ENCODE measurements at places on chromosomes 16 and 17.

GRCh38 chr17:3511852-3512504, 36.2 kb downstream of the ASPA start:
- DNase-seq = no peak

- no peak for DNase-seq
Observed at GRCh38 chr17:395179-395578, 42.6 kb upstream of the RPH3AL start.

DNA sequence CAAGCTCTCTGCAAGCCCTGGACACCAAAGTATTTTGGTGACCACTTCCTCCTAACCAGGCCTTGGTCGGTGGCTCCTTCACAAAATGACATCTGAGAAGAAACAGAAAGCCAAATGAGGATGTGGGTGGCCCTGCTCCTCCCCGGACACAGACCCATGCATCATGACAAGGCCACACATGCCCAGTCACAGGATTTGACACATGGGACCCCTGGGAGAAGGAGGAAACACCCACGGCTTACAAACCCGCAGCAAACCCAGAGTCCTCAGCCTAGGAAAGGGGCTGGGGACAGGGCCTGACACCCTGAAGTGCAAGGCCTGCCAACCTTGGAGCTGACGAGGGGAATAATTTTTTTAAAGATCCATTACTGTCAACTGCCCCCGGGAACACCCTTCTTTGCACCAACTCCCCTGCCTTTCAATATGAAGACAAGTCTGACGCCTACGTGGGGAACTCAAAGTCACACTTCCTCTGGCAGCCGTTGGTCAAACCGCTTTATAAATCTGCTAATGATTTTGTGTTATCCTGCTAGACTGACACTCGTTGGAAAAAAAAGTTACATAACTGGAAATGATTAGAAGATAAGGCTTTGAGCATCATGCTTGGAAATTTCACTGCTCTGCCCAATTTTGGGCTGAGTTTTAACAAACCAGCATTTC, 41.3 kb downstream of the GAS7 start:
- DNase-seq = peak; percentile 74

DNA sequence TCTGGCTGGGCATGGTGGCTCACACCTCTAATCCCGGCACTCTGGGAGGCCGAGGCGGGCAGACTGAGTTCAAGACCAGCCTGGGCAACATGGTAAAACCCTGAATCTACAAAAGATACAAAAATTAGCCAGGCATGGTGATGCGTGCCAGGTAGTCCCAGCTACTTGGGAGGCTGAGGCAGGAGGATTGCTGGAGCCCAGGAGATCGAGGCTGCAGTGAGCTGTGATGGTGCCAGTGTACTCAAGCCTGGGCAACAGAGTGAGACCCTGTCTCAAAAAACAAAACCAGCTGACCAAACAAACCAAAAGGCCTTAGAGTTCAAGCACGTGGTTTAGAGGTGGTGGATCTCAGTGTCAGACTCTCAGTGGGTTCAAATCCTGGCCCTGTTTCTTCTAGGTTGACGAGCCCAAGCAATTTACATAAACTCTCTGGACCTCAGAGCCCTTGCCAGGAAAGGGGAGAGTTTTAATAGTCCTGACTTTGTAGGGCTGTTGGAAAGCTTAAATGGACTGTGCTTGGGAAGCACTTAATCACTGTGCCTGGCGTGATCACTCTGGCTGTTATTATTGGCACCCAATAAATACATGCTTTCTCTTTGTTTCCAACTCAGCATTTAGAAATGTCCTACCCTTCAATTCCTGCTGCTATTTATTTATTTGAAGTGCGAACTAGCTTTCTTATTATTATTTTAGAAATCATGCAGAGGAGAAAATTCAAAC, 44.7 kb downstream of the ABCC1 start:
- no peak for DNase-seq

- no peak for DNase-seq
Observed at GRCh38 chr17:32551186-32551955, 64.6 kb downstream of the CDK5R1 start.

DNA sequence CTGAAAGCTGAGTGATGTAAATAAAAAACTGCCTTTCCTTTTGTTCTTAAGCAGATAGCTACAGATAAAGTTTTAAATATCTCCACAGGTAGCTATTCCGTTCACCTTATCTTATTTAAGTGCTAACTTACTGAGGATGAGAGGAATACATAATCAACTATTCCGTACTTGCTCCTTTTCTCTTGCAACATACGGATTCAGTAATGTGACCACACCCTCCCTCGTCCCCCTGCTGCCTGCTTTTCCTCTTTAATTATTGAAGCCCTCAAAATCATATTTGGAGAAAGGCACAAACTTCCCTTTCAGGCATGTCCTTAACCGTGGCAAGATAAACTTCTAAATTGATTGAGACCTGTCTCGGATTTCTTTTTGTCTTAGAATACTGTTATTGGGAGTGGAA, 101.4 kb downstream of the MAP2K4 start:
- DNase-seq = no peak

DNA sequence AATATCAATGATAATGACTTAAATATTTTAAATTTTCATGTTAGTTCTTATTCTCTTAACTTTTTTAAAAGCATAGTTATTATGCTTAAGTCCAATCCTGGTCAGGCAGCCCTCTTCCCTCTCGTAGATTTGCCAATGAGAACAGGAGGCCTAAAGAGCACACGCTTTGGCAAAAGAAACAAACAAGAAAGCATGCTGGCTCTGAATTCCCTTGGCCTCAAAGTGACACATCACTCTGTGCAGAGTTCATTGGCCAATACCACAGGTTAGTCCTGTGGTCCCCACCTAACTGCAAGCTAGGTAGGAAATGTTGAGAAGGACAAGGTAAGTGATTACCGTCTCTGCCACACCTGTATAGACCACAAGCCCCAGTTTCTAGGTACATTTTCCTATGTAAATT, 61.5 kb downstream of the MYO1D start:
- DNase-seq = no peak

- no peak for DNase-seq
Observed at GRCh38 chr16:71373073-71373472, 14.6 kb downstream of the CALB2 start.

DNA sequence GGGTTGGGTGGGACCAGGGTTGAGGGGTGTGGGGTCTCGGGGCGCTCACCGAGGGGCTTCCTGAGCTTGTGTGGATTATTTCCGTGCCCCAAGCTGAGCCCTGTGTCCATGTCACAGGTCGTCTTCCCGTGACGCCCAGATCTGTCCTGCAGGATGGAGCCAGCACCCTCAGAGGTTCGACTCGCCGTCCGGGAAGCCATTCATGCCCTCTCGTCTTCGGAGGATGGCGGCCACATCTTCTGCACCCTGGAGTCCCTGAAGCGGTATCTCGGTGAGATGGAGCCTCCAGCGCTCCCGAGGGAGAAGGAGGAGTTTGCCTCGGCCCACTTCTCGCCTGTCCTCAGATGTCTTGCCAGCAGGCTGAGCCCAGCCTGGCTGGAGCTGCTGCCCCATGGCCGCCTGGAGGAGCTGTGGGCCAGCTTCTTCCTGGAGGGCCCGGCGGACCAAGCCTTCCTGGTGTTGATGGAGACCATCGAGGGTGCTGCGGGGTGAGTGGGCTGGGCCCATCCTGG, 1.0 kb downstream of the TELO2 start:
- no peak for DNase-seq

- peak; percentile 63 for DNase-seq
Observed at GRCh38 chr17:43846221-43846712, 709 bp upstream of the CD300LG start.

GRCh38 chr17:75410141-75410540, 4.7 kb upstream of the GRB2 start:
- no peak for DNase-seq

DNA sequence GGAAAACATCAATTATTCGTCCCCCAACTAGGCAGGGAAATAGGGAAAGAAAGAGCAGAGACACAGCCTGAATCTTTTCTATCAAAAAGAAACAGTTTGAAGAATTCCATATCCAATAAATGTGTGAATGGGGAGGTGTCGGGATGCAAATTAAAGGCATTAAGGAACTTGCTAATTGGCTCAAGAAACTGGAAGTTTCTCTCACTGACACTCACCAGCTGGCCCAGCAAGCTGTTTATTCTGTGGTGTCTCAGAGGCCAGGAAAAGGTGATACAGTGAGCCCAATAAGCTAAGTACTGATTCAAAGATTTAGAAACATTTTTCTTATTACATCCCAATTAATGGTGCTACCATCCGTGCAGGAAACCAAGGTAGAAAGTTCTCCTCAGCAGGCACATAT, 104.4 kb upstream of the CLEC3A start:
- no peak for DNase-seq

GRCh38 chr16:13393816-13394215, 492.4 kb downstream of the SHISA9 start:
- DNase-seq = no peak
